ENCODE measurements at places on chromosomes 1 and 21.

GRCh38 chr21:45075596-45076244 lies 1.3 kb downstream of the ADARB1 start:
- DNase-seq, result no peak

GRCh38 chr1:2431103-2431502 lies 18.7 kb upstream of the PEX10 start:
- no peak for DNase-seq

DNA sequence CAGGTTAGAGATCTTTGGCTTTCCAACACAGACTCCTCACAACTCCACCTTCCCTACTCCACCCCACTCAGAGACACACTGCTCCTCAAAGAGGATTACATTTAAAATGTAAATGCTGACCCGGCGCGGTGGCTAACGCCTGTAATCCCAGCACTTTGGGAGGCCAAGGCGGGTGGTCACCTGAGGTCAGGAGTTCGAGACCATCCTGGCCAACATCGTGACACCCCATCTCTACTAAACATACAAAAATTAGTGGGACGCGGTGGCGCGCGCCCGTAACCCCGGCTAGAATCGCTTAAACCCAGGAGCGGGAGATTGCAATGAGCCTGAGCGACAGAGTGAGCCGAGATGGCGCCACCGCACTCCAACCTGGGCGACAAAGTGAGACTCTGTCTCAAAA lies 1.8 kb upstream of the ANP32E start:
- no peak for DNase-seq

DNA sequence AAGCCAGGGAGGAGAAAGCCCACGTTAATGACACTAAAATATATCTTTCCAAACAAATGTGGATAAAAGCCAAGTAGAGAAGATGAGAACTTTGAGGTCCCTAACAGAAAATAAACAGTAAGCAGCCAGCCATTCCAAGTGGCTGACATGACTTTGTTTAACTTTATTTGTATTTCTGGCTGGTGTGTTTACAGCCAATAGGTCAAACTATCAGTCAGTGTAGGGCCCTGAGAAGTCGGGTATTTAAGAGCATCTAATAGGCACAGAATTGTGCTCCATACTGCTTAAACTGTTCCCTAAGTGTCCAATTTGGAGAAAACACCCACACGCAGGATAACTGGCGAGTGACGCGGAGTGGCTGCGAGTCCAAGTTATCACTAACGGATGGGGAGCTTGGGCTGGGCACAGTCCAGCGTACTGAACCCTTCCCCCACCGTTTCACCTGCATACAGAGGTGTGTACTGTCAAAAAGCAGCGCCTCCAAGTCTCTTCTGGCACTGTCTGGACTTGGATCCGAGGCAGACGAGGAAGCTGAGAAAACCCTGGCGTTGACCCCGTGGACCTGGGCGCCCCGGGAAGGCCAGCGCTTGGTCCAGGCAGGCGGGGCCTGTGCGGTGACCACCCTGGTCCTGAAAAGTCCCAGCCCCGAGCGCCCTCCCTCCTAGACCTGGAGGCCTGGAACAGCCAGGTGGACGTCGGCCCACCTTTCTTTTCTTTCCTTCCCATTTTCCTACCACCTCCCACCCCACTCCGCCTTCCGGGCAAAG lies 662 bp upstream of the LGALS8 start:
- no peak for DNase-seq

DNA sequence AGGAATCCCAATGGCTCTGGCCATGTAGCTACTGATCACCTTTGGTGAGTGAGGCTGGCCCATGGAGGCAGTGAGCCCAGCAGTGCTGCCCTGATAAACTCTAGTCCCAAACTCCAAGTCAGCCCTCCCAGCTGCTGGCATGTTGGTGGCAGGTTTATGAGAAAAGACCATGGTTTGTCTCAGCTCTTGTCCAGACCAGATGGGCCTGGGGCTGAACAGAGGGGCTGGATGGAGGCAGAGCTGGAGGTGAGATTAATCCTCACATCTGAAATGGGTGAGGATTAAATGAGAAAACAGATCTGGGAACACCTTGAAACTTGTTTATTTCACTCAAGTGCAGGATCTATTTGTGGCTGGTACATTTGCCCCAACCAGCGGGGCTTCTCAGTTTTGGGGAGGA lies 3.2 kb downstream of the TMEM269 start:
- DNase-seq, result no peak

DNA sequence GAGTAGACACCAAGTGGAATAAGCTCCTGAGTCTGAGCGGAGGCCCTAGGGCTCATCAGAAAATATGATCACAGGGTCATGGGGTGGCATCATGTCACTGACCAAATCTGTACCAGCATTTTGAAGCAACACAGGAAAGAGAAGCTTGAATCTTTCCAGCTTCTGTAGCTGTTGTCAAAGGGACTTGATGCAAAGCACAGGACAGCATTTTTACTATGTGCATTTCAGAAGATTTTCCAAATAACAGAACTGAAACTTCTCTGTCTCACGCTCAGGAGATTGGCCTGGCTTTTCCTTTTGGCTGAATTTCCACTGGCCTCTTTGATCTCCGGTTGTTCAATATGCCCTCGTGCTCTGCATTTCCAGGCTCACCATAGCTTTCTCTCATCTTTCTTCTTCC lies 127.2 kb upstream of the ATP1B1 start:
- no peak for DNase-seq

GRCh38 chr1:15958793-15959192 lies 17.1 kb downstream of the ZBTB17 start:
- DNase-seq, result no peak

DNA sequence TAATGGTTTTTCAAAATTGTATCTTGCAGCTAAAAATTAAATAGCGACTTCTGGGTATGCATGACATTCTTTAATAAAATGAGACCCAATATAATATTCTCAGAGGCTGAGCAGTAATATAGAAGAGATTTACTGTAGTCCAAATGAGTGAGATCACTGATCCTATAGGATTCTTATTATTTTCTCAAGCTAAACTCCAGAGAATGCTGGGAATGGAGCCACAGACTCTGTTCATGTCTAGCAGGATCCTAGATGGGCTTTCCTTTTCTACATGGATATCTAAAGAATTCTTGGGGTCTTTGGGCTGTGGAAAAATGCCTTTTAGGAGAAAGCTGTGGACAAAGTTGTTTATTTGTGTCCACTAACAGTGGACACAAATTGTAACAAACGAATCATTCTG lies 150.7 kb upstream of the ZNF644 start:
- no peak for DNase-seq

- DNase-seq, result no peak
Observed at GRCh38 chr1:109208836-109209463, 4.8 kb upstream of the SARS1 start.

DNA sequence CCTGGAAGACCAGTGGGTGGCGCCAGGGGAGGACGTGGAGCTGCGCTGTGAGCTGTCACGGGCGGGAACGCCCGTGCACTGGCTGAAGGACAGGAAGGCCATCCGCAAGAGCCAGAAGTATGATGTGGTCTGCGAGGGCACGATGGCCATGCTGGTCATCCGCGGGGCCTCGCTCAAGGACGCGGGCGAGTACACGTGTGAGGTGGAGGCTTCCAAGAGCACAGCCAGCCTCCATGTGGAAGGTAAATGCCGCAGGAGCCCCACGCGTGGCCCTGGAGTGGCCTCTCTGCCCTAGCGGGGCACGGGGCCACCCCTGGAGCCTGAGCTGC lies 75.2 kb downstream of the OBSCN start:
- DNase-seq, result no peak

DNA sequence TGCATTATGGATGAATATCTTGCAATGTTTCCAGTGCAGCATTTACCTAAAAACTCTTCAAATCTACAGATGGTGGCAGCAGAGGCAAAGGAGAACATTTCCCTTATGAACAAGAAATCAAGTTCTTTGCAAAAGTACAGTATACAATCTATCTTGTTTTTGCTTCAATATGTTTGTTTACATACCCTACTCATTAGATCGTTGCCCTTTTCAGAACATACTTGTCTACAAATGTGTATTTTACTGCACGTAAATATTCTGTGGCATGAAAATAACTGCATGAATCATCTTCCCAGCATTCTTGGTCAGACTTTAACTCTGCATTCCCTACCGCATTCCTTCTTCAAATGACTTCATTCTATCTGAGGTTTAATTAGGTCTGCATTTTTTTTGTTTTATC lies 212.7 kb downstream of the ZP4 start:
- DNase-seq, result no peak

- no peak for DNase-seq
Observed at GRCh38 chr21:35204850-35205541, 155.9 kb upstream of the RUNX1 start.

- no peak for DNase-seq
Observed at GRCh38 chr1:15739745-15740144, 2.6 kb upstream of the TMEM82 start.

DNA sequence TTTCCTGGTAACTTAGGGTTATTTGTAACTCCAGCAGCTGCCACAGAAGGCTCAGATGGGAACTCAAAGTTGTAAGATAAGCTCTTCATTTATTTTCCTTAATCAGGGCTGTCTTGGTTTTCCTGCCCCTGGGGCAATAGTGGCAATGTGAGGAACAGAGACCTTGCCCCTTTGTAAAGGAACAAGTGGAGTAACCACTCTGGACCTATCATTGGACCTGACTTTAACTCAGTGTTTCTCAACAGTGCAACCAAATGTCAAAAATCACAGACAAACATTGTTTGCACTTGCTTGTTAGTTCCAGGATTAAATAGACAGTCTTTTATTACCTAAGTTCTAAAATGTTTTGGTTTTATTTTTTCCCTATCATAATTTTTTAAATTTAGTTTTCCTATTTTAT lies 2.8 kb upstream of the FMO3 start:
- DNase-seq, result no peak

DNA sequence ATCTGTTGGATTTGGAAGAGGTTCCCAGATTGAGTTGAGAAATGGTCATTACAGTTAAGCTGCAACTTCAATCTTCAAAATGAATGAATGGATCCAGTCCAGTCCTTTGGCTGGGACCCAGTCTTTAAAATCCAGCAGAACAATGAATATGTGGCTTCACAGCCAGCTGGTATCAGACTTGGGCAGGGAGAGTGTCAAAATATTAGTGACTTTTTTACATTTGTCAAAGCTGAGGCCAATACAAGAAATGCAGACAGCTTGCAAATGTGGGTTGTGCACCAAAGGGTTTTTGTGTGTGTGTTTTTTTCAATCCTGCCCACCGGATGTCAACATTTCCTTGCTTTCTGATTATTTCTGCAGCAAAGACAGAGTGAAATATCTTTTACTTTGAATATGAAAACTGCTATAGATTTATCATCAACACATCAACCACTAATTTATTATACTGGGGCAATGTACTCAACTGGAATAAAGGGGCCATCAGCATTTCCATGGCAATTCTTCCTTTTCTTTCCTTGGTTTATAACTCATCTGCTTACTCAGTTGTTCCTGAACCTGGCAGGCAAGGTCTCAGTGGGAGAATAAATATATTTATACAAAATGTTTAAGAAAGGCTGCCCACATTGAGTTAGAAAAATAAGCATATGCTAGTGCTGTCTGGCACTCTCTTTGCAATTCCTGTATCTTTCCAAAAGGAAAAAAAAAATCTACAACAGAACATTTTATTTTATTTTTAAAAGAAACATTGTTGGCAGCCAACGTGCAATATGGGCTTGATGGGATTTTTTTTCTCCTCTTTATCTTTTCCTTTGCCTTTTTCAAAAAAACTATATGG lies 491.6 kb upstream of the C1orf87 start:
- DNase-seq, result no peak

- no peak for DNase-seq
Observed at GRCh38 chr1:189619682-189620332, 857.9 kb downstream of the BRINP3 start.

GRCh38 chr1:53669621-53670191 lies 69.3 kb downstream of the GLIS1 start:
- DNase-seq, result no peak

DNA sequence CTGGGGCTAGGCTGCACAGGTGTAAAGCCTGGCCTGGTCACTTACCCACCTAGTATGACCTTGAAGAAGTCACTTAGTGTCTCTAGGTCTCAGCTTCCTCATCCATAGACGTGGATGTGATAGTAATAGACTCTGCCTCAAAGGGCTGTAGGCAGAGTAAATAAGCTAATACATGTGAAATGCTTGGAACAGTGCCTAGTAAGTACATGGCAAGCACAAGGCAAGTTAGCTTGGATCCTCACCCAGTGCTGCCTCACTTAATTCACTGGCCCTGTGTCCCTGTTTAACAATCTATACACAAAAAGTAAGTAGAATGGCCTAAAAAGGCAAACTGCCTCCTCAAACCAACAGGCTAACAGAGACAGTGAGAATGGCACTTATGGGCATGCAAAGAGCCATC lies 167.8 kb downstream of the PIGK start:
- DNase-seq, result no peak

- DNase-seq, result peak; percentile 73
Observed at GRCh38 chr1:184973272-184974055, 844 bp downstream of the NIBAN1 start.

- DNase-seq, result no peak
Observed at GRCh38 chr1:147515045-147515869, 26.0 kb upstream of the BCL9 start.

DNA sequence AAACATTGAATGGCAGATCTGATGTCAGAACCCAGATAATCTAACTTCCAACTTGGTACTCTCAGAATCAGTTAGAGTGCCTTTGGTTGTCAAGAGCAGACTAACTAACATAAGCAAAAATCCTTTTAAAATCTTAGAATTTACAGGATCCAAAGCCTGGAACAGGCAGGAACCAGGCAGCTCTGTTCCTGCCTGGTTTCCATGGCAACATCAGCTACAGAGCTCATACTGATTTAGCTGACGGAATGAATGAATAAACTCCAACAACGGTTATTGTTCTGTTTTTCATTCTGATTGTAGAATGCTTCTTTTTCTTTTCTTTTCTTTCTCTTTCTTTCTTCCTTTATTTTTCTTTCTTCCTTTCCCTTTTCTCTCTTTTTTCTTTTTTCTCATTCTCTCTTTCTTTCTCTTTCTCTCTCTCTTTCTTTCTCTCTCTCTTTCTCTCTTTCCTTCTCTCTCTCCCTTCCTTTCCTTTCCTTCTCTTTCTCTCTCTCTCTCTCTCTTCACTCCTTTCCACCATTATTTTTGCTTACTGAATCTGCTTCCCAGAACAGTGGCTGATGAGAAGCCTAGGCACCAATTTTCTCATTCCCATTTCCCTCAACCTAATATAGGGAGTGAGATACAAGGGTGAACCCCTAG lies 121.6 kb downstream of the RGS7 start:
- DNase-seq, result no peak

- peak; percentile 26 for DNase-seq
Observed at GRCh38 chr1:206790502-206791250, 18.4 kb upstream of the IL10 start.

- DNase-seq, result no peak
Observed at GRCh38 chr1:84152649-84153056, 8.6 kb downstream of the PRKACB start.

All from CD4-positive, alpha-beta T cell treated with Interleukin-1 beta for 1 hour (primary cell).